Osteoblast (primary cell): ENCODE measurements at places on chromosomes 7 and 10. TPM values are rescaled to one million over a fixed set of nuclear protein-coding genes. Genes with fewer than 3 reads are reported as not detected.

DNA sequence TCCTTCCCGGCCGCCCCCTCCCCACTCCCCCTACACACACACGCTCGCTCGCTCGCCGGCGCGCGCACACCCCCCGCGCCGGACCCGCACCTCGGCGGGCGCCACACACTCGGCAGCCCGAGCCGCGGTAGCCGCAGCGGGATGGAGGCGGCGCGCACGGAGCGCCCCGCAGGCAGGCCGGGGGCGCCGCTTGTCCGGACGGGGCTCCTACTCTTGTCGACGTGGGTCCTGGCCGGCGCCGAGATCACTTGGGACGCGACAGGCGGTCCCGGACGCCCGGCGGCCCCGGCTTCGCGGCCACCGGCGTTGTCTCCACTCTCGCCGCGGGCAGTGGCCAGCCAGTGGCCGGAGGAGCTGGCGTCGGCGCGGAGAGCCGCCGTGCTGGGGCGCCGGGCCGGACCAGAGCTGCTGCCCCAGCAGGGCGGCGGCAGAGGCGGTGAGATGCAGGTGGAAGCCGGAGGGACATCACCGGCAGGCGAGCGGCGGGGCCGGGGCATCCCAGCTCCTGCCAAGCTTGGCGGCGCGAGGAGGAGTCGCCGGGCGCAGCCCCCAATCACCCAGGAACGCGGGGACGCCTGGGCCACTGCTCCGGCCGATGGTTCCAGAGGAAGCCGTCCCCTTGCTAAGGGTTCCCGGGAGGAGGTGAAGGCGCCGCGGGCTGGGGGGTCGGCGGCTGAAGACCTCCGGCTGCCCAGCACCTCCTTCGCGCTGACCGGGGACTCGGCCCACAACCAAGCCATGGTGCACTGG is at the start of gene SORCS3:
TSS of gene SORCS3 (plus strand) at position 104 of the 750 bp plus-strand sequence.
- no peaks in the 10 kb centered on the region for H3K4me1 ChIP-seq
- no peaks in the 10 kb centered on the region for H3K36me3 ChIP-seq
- peaks cover 29% of the 10 kb centered on the region for H3K27me3 ChIP-seq
- DNase-seq: peak; percentile 56
- H3K27ac ChIP-seq: no peak within 1 kb of the TSS
- no peak within 1 kb of the TSS for H3K4me3 ChIP-seq

DNA sequence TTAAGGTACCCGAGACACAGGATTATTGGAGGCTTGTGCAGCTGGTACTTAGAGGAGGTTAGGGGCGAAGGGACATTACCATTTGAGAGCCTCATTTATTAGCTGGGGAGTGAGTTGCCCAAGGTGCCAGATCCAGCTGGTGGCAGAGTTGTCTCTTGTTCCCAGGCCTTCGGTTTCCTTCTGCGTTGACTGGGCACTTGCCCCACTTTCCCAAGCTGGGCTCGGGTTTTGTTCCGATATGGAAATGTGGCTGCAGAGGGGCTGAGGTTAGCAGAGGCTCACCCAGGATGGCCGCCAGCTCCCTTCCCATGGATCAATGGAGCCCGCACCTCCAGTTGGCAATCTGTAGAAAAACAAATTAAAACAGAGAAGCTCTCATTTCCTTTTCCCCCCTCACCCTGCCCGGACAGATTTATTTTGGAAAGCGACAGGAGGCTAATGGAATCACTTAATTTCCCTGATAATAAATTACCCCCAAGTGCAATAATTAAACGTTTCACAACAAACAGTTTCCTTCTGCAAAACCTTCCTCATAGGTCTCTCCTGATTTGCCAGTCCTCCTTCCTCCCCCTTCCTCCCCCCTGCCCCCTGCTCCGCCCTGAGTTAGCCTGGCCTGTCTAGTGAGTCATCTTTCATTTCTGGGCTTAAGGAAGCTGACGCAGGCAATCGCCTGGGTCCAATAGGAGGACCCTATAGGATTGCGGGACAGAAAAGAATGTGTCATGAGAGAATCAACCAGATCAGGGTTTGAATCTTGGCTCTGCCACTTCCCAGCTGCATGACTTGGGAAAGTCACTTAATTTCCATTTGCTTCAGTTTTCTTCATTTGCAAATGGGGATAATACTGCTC is 51.7 kb downstream of the ADRA2A start:
- no peaks in the 10 kb centered on the region for H3K36me3 ChIP-seq
- H3K4me1 ChIP-seq: peaks cover 6% of the 10 kb centered on the region
- H3K27ac ChIP-seq: no peak overlapping the region

- H3K27me3 ChIP-seq: no peaks in the 10 kb centered on the region
- no peaks in the 10 kb centered on the region for H3K4me1 ChIP-seq
- H3K36me3 ChIP-seq: no peaks in the 10 kb centered on the region
- no peak for DNase-seq
- no peak overlapping the region for H3K27ac ChIP-seq
Measured at GRCh38 chr7:18153183-18153748, 125.6 kb upstream of the PRPS1L1 start.

DNA sequence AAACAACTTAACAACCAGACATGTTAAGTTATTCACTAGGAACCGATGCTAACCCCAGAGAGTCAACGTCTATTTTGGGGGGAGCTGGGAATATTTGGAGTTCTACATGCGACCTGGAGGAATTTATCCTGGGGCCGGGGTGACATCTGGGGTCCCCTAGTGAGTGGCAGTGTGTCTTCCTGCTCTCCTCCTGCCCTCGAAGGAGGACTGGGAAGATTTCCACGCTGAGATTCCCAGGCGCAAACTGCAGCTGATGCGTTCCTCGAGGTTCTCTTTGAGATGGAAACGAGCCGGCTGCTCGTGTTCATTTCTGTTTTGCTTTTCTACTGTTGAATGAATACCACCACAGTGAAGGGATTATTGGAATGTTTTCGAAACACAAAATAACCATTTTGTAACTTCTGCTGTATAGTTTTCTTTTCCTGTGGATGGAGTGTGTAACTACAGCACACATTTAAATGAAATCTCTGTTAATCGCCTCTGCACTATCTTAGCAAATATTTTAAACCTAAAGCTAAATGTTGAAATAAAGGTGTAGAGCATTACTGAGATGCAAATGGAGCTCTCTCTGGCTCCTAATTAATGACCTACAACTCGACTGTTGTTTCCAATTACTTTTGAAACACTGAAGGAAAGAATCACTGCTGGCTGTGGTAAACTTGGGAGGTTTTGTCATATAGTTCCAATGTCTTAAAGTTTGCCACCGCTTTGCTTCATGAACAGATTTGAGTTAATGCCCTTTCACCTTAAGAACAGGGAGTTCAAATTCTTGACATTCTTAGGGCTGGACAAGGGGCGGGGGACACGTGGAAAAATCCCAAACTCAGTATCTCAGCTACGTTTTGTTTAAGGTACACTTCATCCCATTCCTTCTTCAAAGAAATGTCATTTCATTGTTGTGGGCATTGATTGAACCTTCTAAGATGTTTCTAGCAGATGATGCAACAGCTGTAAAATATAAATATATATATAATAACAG is 21.1 kb downstream of the GATA3 start:
- H3K36me3 ChIP-seq: no peaks in the 10 kb centered on the region
- no peaks in the 10 kb centered on the region for H3K27me3 ChIP-seq
- DNase-seq: peak; percentile 52
- H3K27ac ChIP-seq: no peak overlapping the region

GRCh38 chr7:46772776-46773175 is 809.1 kb downstream of the TNS3 start:
- H3K4me3 ChIP-seq: no peak overlapping the region
- H3K27ac ChIP-seq: peak overlapping the region; percentile 15
- H3K4me1 ChIP-seq: peaks cover 21% of the 10 kb centered on the region
- H3K36me3 ChIP-seq: no peaks in the 10 kb centered on the region
- DNase-seq: no peak
- H3K27me3 ChIP-seq: no peaks in the 10 kb centered on the region

GRCh38 chr10:58513188-58514110 is 777 bp downstream of the BICC1 start:
- peak overlapping the region; percentile 90 for H3K4me3 ChIP-seq
- H3K27ac ChIP-seq: peak overlapping the region; percentile 88
- H3K36me3 ChIP-seq: no peaks in the 10 kb centered on the region

- DNase-seq: no peak
- H3K27me3 ChIP-seq: no peaks in the 10 kb centered on the region
- no peaks in the 10 kb centered on the region for H3K36me3 ChIP-seq
- H3K27ac ChIP-seq: no peak overlapping the region
- H3K4me1 ChIP-seq: no peaks in the 10 kb centered on the region
Measured at GRCh38 chr10:46250898-46251856, 35.6 kb upstream of the ANTXRL start.

GRCh38 chr10:12780634-12781601 is 220.6 kb downstream of the CCDC3 start:
- peaks cover 4% of the 10 kb centered on the region for H3K27me3 ChIP-seq
- no peaks in the 10 kb centered on the region for H3K36me3 ChIP-seq
- no peak for DNase-seq
- no peak overlapping the region for H3K27ac ChIP-seq
- no peaks in the 10 kb centered on the region for H3K4me1 ChIP-seq

GRCh38 chr7:69208276-69208675 is 390.0 kb upstream of the AUTS2 start:
- H3K4me1 ChIP-seq: no peaks in the 10 kb centered on the region
- H3K27ac ChIP-seq: no peak overlapping the region
- DNase-seq: no peak
- H3K36me3 ChIP-seq: no peaks in the 10 kb centered on the region
- no peak overlapping the region for H3K4me3 ChIP-seq
- no peaks in the 10 kb centered on the region for H3K27me3 ChIP-seq

- no peaks in the 10 kb centered on the region for H3K36me3 ChIP-seq
- no peak overlapping the region for H3K27ac ChIP-seq
- DNase-seq: no peak
- H3K27me3 ChIP-seq: no peaks in the 10 kb centered on the region
- no peaks in the 10 kb centered on the region for H3K4me1 ChIP-seq
Measured at GRCh38 chr10:96365571-96365970, 6.8 kb upstream of the OPALIN start.

GRCh38 chr10:61629576-61629975 is 33.2 kb upstream of the CABCOCO1 start:
- H3K36me3 ChIP-seq: no peaks in the 10 kb centered on the region
- peak overlapping the region; percentile 94 for H3K27ac ChIP-seq
- peaks cover 45% of the 10 kb centered on the region for H3K4me1 ChIP-seq
- no peak for DNase-seq

DNA sequence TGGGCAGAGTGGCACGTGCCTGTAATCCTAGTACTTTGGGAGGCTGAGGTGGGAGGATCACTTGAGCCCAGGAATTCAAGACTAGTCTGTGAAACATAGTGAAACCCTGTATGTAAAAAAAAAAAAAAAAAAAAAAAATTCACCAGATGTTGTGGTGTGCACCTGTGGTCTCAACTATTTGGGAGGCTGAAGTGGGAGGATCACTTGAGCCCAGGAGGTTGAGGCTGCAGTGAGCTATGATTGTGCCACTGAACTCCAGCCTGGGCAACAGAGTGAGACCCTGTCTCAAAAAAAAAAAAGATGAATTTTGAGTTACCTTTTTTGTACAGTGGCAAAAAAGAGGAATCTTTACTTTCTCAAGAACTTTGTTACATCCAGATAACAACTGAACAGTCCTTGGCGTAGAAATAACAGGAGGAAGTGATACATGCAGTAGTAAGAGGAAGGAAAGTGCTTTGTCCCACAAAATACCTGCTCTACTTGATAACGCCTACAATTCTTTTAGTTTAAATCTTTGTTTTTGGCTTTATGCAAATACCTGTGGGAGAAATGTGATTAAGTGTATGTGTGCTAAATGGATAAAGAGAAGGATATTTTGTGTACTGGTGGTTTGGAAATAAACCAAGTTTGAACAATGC is 29.3 kb downstream of the SPAG6 start:
- no peak for DNase-seq
- H3K36me3 ChIP-seq: no peaks in the 10 kb centered on the region
- H3K4me1 ChIP-seq: no peaks in the 10 kb centered on the region
- no peak overlapping the region for H3K4me3 ChIP-seq
- H3K27me3 ChIP-seq: no peaks in the 10 kb centered on the region

DNA sequence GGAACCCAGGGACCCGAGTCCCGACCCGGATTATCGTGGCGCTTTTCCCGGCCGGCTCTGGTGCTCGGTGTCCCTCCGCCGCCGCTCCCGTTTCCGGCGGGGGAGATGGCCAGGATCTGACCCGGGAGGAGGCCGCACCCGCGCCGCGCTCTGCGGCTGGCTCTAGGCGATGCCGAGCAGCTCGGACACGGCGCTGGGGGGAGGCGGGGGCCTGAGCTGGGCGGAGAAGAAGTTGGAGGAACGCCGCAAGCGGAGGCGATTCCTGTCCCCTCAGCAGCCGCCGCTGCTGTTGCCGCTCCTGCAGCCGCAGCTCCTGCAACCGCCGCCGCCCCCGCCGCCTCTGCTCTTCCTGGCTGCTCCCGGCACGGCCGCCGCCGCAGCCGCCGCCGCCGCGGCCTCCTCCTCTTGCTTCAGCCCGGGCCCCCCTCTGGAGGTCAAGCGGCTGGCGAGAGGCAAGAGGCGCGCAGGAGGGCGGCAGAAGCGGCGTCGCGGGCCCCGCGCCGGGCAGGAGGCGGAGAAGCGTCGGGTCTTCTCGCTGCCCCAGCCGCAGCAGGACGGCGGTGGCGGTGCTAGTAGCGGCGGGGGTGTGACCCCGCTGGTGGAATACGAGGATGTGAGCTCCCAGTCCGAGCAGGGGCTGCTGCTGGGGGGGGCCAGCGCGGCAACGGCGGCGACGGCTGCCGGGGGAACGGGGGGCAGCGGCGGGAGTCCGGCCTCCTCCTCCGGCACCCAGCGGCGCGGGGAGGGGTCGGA is 593 bp downstream of the CDK13 start:
- peak; percentile 78 for DNase-seq
- no peaks in the 10 kb centered on the region for H3K36me3 ChIP-seq
- peak overlapping the region; percentile 97 for H3K27ac ChIP-seq

- no peak overlapping the region for H3K27ac ChIP-seq
- H3K4me1 ChIP-seq: peaks cover 19% of the 10 kb centered on the region
- DNase-seq: no peak
- H3K4me3 ChIP-seq: no peak overlapping the region
- no peaks in the 10 kb centered on the region for H3K27me3 ChIP-seq
Measured at GRCh38 chr7:134988161-134988560, 1.9 kb downstream of the AGBL3 start.

DNA sequence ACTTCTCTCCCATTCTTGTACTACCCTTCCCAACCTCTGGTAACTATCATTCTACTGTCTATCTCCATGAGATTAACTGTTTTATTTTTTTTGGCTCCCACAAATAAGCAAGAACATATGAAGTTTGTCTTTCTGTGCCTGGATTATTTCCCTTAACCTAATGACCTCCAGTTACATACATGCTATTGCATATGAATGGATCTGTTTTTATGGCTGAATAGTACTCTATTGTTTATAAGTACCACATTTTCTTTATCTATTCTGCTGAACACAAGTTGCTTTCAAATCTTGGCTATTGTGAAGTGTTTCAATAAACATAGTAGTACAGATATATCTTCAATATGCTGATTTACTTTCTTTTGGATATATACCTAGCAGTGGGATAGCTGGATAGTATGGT is 376.6 kb upstream of the KCND2 start:
- no peak overlapping the region for H3K4me3 ChIP-seq
- no peak for DNase-seq
- no peaks in the 10 kb centered on the region for H3K4me1 ChIP-seq
- H3K27ac ChIP-seq: no peak overlapping the region
- no peaks in the 10 kb centered on the region for H3K36me3 ChIP-seq

GRCh38 chr7:118642396-118642795 is 417.9 kb downstream of the ANKRD7 start:
- no peaks in the 10 kb centered on the region for H3K36me3 ChIP-seq
- no peaks in the 10 kb centered on the region for H3K4me1 ChIP-seq
- no peak overlapping the region for H3K27ac ChIP-seq
- H3K4me3 ChIP-seq: no peak overlapping the region
- H3K27me3 ChIP-seq: no peaks in the 10 kb centered on the region

The PNLIPRP1 gene
- total RNA-seq: not detected in 2 replicates

The PTPN12 gene
- total RNA-seq: 78.1 and 80.7 TPM in 2 replicates

The CLRN3 gene
- not detected in 2 replicates for total RNA-seq

The KLF14 gene
- total RNA-seq: not detected in 2 replicates

The C10orf62 gene
- total RNA-seq: 0.29 and 0.36 TPM in 2 replicates

The GSAP gene
- total RNA-seq: 10.6 and 13.0 TPM in 2 replicates

The NKX2-3 gene
- total RNA-seq: not detected in 2 replicates

The GNAT3 gene
- total RNA-seq: not detected in 2 replicates

The LBX1 gene
- total RNA-seq: not detected in 2 replicates

The UCN3 gene
- not detected in 2 replicates for total RNA-seq
